CD4-positive, alpha-beta T cell treated with Interleukin-15 for 1 hour (primary cell): ENCODE measurements at places on chromosomes 6 and 20.

DNA sequence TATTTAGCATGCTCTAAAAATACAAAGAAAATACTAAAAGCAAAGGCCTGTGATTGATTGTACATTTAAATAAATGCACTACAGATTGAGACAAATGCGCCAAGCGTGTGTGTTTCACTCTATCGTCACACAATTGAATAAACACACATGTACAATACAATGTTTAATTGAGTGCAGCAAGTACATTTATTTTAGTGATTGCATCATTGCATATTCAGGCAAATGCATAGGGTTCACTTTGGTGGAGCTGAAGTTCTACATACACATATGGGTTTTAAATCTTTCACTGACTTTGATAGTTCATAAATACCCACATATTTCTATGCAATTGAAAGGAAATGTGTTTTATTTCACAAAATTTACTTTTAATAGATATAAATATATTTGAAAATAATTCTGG, 750.6 kb upstream of the MMS22L start:
- no peak for DNase-seq

DNA sequence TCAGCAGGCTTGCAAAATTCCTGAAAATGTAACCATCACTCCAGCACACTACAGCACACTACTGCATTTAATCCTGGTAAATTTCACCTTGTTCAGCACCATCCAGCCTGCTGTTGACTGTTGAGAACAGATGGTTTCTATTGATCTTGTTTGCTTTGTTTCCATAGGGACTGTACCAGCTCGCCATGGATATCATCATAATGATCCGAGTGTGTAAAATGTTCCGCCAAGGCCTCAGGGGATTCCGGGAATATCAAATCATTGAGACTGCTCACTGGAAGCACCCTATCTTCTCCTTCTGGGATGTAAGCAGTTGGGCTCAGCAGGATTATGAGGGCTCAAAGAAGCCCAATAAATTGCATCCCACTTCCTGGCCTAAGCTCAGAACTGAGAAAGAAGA, 4.1 kb downstream of the CNBD2 start:
- no peak for DNase-seq

DNA sequence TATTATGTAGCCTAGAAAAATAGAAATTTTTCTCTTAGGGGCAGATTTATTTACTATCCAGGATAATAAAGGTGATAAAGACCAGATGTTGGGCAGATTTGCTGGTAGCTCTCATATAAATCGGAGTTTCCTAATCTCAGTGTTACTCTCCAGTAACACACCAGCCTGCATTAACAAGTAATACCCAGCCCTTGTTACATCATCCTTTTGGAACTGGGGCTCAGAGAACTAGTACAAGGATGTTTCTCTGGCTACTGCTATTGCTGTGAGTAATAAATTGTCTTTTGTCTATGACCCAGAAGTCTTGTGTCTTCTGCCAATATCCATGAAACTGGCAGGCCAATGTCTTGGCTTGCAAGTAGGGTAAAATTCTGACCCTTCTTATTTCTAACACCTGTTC, 16.8 kb downstream of the TPD52L1 start:
- no peak for DNase-seq

DNA sequence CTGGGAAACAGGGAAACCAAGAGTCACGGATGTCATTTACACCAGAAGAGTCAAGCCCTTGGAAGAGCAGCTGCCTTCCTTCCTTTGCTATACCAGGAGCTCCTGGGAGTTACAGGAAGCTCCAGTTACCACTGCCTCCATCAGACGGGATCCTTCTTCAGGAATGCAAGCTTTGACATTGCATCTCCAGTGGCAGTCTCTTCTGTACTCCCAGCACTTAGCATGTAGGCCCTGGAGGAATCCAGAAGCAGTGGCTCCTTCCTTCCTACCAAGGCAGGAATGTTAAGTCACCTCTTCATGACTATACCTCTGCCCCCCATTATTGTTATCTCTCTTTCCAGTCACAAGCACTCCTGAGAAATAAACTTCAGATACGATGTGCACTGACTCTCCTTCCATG, 836.0 kb downstream of the MAFB start:
- DNase-seq = no peak

DNA sequence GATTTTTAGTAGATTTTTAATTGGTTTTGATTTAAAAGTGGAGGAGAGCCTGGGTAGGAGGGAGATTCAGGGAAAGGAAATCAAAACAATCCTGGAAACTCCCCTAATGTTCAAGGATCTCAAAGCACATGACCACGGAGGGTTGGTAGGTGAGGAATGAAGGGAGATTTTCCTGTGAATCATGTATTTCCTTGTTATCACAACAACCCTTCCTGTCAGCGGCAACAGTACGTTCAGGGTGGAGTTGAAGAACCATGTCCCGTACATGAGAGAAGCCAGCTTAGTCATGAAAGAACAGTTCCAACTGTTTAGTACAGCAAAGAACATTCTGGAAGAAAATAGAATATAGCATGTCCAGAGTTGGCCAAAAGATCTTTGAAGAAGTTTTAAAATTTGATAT, 79.4 kb upstream of the SCAF8 start:
- DNase-seq = no peak

DNA sequence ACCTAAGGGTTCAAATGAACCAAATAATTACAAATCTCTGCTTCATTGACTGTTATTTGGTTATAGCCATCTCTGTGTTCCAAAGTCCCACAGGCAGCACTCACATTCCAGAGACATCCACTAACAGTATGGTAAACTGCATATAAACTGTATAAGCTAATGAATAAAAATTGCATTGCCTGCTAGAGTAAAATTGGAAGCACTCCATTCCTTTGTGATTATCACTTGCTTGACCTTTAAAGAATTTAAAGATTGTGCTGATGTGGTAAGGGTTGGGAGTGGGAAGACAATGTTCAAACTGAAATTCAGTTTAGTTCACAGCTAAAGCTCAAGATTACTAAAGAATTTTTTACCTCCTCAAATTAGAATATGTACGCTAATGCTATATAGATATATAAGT, 31.0 kb upstream of the OSTM1 start:
- DNase-seq = no peak

- DNase-seq = no peak
These were observed 99.1 kb downstream of the ALDH8A1 start for GRCh38 chr6:134850721-134851305.

GRCh38 chr6:159677506-159678165, 15.4 kb downstream of the SOD2 start:
- DNase-seq = no peak

DNA sequence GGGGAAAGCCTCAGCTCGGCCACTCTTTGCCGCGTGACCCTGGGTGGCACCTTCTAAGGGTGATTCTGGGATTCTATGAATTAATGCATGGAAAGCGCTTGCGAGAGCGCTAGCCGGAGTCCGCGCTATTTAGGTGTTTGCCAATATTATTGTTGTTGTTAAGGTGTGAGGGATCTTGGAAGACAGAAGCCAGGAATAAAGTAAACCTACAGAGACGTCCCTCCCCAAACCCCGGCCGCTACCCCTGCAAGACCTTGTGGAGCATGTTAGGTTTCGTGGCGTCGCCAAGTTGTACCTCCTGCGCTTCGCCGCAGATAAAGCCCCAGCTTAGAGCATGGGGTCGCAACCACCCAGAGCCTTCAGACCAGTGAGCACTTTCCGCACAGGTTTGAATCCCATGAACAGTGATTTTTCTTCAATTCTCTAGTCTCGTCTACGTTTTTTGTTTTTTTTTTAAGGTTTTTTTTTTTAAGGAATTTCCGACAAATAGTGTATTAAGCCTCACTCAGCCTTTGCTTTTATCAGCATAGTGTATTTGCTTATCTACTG, 16.9 kb upstream of the ZSCAN9 start:
- DNase-seq = no peak

- DNase-seq = no peak
These were observed 6.0 kb upstream of the PTK7 start for GRCh38 chr6:43070028-43070632.

- no peak for DNase-seq
These were observed 137.0 kb upstream of the AFDN start for GRCh38 chr6:167689751-167690150.

DNA sequence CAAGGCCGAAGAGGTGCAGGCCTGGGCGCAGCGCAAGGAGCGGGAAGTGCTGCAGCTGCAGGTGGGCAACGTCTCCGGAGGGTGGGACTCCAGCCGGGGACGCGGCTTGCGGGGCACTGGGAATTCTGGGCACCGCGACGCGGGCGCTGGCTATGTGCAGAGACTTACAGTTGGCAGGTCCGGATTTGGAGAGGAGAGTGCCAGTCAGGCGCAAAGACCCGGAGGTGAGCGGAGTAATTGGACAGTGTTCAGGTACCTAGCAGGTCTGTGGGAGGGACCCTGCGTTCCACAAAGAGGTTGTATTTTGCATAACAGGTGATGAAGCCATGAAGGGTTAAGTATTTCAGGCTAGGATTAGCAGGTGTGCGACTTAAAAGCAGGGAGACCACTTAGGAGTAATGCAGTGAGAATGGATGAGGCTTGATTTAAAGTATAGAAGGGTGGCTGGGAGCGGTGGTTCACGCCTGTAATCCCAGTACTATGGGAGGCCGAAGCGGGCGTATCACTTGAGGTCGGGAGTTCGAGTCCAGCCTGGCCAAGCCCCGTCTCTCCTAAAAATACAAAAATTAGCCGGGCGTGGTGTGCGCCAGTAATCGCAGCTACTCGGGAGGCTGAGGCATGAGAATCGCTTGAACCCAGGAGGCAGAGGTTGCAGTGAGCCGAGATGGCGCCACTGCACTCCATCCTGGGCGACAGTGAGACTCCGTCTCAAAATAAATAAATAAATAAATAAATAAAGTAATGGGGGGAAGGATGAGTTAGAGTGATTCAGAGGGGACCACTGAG, 1.0 kb downstream of the MRPS26 start:
- DNase-seq = no peak
